ENCODE measurements at places on chromosomes 7 and 10.

GRCh38 chr7:105107458-105107857, 93.5 kb downstream of the KMT2E start:
- DNase-seq = no peak

GRCh38 chr7:15341817-15342216, 220.0 kb downstream of the AGMO start:
- no peak for DNase-seq

DNA sequence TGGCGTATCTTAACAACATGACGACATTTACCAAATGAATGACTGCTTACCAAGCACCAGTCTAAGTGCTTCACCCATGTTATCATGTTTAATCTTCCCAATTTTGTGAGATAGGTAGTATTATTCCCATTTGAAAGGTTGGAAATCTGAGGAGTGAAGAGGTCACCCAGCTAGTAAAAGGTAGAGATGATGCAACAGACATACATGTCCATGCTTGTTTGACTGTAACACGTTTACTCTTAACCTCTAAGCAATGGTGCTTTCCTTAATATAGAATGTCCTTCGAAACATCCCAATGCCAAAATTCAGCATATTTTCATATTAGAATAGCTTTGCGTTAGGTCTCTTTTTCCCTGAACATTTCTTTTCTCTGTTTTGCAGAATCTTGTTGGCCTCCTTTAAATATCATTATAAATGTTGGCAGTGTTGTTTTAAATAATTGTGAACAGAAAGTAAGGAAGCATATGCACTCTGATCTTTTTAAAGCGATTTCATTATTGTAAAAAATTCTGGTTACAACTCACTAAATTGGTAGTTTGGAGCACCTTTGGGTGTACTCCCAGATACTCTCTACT, 722.8 kb downstream of the AUTS2 start:
- DNase-seq = no peak

GRCh38 chr7:1937252-1937605, 267.2 kb downstream of the ELFN1 start:
- no peak for DNase-seq

GRCh38 chr10:60728056-60728455, 50.2 kb upstream of the CDK1 start:
- peak; percentile 28 for DNase-seq

DNA sequence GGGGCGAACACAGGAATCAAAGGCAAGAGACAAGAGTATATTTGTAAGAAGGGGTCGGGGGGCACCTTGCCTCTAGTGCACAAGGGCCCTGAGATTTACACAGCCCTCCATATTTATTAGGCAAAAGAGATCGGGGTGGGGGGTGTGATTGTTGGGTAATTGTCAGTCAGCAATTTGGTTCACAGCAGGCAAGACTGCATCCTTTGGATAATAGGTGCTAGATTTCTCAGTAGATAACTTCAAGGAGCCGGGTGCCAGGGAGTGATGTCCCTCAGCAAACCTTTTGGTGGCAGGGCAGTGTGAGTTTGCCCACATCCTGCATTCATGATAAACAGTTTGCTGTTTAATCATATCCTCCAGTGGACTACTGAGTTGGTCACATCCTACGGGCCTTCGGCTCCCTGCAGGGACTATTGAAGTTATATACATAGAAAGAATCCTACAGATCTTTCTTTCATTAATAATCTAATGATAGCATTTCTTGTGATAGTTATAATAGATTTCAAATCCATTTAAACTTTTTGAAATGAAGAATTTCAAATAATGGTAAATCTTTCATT, 178.5 kb downstream of the GNAI1 start:
- no peak for DNase-seq

DNA sequence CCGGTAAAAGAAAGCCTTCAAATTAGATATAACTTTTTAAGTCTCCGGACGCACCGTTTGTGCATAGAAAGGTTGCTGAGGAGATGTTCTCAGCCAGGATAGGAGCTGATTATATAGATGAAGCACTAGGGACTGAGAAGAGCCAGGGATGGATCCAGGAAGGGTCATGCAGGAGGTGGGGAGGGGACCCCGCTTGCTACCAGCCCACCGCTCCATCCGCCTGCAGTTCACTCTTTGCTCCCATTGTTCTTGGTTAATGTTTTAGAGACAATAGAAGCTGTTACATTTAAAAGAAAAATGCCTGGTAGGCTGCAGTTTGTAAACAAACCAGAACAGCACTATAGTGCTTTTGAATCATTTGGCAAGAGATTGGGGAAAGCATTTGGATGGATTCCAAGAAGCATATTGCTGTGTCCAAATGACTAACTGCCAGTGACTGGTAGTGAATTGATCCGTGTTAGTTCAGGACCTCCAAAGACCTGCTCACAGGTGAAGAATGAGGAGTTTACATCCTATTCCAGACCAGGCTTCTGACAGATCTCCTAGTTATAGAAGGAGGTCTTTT, 175.9 kb upstream of the TAC1 start:
- no peak for DNase-seq

DNA sequence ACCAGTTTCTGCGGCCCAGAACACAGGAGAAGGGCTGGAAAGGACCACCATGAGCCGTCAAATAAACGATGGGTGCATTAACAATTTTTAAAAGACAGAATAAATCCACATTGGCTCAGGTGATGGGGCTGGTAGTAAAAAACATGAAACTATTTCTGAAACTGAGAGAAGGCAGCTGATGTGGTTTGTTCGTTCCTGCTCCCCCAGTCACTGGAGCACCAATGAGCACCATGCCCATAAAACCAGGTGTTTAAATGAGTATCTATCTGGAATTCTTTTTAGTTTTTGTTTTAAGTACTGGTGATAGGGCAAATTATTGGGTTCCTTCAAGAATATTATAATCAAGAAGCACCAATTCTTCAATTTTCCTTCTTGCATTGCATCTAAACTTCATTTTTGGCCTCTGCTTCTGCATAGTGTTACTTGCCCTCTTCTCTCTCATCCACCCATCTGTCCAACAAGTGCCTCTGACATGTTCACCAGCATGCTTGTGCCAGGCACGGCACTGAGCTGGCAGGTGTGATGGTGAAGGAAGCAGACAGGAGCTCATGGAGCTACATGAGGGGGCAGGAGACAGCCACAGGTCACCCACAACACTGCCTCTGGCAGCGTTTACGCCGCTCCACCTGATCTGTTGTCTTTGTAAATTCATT, 65.5 kb downstream of the LARP4B start:
- no peak for DNase-seq

- DNase-seq = no peak
Observed at GRCh38 chr7:30836991-30837390, 65.8 kb downstream of the MINDY4 start.

GRCh38 chr10:93993414-93993781, 333 bp upstream of the PLCE1 start:
- no peak for DNase-seq
